Ecto neural progenitor cell (in vitro differentiated cells): ENCODE measurements at places on chromosomes 4 and X.

- DNase-seq = no peak
Observed at GRCh38 chr4:41199788-41200187, 14.6 kb downstream of the APBB2 start.

DNA sequence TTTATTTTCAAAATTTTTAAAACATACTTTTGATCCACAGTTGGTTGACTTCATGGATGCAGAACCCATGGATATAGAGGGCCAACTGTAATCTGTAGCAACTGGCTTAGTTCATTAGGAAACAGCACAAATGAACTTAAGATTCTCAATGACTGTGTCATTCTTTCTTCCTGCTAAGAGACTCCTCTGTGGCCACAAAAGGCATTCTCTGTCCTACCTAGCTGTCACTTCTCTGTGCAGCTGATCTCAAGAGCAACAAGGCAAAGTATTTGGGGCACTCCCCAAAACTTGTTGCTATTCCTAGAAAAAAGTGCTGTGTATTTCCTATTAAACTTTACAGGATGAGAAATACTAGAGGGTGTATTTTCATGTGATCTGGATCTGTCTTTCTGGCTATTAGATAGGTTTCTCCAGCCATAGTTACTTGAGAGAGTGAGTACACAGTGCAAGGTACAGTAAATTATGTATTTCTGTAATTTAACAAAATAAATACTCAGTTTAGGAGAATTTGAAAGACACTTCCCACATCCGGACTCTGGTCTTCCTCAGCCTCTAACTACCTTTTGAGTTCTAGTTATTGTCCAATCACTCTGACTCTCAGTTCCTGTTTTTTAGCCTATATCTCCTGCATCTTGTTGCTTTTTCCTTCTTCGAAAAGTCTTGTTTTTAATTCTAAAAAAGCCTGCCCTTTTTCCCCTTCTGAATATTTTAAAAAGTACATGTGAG, 21.8 kb downstream of the TLR2 start:
- DNase-seq = no peak

DNA sequence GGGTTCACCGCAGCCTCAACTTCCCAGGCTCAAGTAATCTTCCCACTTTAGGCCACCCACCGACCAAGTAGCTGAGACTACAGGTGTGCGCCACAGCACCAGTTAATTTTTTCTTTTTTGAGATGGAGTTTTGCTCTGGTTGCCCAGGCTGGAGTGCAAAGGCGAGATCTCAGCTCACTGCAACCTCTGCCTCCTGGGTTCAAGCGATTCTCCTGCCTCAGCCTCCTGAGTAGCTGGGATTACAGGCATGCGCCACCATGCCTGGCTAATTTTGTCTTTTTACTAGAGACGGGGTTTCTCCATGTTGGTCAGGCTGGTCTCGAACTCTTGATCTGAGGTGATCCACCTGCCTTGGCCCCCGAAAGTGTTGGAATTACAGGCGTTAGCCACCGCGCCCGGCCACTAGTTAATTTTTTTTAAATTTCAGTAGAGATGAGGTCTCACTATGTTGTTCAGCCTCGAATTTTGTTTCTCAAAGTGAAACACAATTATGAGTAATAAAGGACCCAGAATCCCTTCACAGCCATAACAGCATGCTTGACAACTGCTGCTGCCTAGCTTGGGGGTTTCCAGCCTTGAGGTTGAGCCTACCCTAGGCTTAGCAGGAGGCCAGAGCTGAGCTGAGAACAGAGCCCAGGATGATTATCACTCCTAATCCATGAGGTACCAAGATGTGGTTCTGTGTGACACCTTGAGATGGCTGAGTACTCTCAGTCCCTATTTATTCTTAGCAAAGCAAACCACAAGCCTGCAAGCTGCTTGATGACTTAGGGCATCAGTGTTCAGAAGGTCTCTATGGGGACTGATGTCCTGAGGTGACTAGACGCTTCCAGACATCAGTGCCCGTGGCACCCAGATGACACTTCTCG, 41.6 kb upstream of the NKRF start:
- DNase-seq = no peak

DNA sequence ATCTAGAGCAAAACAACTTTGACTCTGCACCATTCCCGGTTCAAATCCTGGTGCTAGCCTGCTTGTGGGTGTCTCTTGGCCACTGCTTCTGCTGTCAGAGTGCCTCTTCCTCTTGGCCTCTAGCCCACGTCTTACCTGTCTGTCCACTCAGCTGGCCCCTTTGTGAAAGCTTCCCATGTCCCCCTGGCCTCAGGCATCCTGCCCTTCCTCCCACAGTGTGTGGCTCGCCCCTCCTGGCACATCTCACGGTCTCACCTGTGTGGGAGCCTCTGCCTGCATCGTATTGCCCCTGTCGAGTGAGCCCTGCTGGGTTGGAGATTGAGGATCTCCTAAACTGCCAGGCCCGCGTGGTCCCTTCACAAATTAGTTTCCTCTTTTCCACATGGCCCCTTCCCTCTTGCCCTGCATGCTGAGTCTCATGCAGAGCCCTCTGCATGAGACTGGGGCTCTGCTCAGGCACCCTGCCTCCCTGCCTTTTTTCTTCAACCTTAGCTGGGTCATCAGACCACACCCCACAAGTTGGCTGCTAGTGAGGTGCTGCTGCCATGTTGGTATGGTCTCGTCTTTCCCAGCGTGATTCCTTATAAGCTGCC, 53.7 kb upstream of the TADA2B start:
- DNase-seq = no peak

DNA sequence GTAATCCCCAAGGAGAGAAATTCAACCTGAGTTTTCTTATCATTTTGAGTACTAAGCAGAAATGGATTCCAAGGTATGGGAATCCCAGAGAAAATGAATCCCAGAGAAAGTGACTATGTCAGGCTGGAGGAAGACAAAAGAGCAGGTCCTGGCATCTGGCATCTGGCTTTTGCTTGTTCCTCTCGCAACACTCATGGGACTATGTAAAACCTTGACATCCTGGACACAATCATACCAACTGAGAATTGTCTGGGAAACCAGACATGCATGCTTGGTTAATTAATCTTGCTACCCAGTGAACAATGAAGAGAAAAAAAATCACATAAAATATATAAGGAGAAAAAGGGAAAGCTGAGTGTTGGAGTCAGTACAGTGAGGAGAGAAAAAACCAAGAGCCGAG, 12.9 kb downstream of the DCAF8L1 start:
- DNase-seq = no peak

GRCh38 chr4:22167201-22167600, 218.6 kb upstream of the KCNIP4 start:
- no peak for DNase-seq

DNA sequence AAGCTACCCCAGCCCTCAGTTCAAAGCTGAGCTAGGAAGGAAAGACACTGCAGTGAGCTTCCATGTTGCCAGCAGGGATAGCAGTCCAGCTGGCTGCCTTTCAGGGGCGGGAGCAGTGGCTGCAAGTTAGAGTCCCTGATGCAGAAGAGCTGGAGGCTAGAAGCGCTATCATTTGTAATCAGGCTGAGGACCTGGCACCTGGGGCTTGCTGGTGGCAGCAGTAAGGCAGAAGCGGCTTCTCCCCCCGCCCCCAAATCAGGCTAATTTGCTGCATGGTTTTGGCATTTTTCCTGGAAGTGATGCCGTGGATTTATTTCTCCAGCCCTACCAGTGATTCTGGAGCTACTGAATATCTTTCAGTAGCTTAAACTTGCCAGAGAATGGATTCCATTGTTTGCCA, 203.3 kb downstream of the CLCN4 start:
- no peak for DNase-seq
